ENCODE measurements at places on chromosomes 1 and 21.

GRCh38 chr1:161817176-161817730, 51.1 kb downstream of the ATF6 start:
- no peak for DNase-seq

DNA sequence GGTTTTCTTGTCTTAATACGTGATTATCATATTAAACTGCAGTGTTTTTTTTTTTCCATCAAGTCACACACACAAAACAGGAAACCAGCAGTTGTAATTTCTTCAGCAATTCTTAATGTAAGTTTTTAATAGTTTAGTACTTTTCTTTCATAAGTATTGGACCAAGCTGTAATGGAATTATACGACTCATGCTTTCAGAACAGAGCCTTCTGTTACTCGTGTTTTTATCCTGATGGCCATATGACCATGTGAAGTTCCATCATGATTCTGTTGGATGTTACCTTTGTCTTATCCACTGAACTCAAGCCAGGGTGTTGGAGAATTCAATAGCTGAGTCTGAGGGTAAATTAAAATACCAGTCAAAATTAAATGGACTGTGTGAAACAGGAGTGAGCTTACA, 72.0 kb upstream of the S1PR1 start:
- DNase-seq: no peak

- no peak for DNase-seq
Observed at GRCh38 chr1:172269084-172269483, 151.4 kb upstream of the C1orf105 start.

DNA sequence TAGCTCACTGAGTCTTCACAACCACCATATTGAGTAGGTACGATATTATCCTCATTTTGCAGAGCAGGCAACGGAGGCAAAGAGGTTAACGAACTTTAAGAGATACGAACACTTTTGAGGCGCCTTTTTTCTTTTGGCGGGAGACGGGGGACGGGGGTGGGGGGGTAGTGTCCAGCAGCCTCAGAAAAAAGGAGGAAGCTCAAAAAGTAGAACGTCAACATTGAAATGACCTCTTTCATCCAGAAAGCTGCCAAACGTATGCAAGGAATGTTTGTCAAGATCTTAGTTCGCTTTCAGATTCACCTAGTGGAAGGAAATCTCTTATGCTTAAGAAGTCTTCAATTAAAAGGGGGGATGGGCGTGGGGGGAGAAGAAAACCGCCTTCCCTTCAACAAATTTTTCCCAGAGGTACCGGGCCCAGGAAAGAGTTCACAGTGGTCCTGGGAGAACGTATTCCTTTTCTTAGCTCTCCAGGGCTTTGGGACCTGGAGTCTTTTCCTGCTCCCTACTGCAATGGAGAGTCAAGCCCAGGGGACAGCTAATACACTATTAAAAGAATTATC, 1.1 kb upstream of the PCAT6 start:
- no peak for DNase-seq

DNA sequence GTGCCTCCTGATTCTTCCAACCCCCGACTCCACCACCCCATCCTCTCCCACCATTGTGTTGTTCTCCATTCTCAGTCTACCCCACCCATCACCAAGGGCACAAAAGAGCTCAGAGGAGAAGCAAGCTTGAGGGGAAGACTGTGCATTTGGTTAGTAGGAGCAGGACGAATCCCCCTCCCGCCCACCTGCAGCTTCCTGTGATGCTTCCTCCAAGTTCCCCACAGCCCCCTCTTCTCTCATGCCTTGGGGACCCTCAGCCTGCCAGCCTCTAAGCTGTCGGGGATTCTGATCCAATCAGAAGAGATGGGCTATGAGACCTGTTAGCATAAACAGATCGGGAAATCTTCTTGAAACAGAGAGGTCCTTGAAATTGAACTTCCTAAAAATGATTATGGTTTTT, 22.2 kb upstream of the CAPZB start:
- DNase-seq: no peak

GRCh38 chr1:24875257-24875656, 54.8 kb downstream of the RUNX3 start:
- DNase-seq: no peak

- no peak for DNase-seq
Observed at GRCh38 chr1:220386494-220387195, 114.4 kb upstream of the RAB3GAP2 start.

DNA sequence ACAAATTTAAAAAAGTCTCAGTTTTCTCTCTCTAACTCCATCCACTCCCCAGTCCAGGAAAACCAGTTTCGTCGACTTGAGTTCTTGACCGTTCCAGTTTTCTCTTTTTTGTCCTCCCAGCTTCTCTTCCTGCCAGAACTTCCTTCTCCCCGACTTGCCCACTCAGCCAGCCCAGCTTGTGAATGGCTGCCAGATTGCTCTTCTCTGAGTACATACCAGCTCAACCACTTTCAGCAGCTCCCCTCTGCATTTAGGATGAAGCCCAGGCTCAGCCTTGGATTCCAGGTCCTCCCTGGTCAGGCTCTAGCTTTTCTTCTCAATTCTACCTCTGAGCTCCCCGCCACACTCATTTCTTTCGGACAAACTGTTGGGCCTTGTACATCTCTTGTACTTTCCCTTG, 1.4 kb downstream of the DIO1 start:
- DNase-seq: no peak

DNA sequence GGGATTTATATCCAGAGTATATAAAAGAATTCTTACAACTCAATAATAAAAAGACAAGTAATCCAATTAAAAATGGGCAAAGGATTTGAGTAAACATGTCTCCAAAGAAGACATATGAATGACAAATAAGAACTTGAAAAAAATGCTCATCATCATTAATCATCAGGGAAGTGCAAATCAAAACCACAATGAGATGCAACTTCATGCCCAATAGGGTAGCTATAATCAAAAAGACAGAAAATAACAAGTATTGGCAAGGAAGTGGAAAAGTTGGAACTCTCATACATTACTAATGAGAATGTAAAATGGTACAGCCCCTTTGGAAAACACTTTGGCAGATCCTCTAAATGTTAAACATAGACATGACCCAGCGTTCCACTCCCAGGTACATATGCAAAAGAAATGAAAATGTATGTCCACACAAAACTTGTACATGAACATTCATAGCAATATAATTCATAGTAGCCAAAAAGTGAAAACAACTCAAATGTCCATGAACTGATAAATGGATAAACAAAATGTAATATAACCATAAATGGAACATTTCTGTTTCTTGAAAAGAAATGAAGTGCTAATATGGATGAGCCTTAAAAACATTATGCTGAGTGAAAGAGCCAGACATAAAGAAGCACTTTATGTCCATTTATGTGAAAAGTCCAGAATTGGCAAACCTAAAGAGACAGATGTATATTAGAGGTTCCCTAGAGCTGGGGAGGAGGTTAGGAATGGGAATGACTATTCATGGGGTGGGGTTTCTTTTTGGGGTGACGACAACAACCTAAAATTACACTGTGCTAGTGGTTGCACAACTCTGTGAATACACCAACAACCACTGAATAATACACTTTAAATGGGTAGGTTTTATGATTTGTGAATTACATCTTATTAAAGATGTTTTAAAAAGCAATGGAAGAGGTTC, 259.7 kb downstream of the RHOU start:
- DNase-seq: no peak

DNA sequence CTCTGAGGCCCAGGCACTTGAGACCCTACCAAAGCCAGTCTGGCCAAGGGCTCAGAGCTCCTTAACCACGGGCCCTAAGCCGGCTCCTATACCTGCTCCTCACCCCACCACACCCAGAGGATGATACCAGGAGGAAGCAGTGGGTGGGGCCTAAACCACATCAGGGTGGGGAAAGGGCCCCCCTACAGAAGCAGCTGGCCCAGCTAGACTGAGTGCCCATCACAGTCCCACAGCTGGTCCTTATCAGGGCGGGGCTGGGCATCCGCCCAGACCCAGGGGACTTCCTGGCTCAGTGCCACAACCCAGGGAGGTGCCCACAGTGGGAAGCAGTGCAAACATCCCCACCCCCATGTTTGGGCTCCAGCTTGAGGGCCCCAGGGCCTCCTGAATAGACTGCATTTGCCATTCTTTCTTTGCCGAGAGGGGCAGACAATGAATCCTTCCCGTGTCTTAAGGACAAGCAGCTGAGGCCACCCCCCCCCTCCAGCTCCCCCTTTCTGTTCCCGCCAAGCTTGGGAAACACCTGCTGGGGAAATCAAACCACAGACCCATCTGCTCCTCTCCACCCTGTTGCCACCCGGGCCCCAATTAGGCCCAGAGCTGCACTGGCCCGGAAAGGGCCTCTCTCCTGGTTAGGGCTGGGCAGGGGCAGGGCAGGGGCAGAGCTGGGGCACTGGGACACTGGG, 6.2 kb downstream of the E2F2 start:
- DNase-seq: no peak

DNA sequence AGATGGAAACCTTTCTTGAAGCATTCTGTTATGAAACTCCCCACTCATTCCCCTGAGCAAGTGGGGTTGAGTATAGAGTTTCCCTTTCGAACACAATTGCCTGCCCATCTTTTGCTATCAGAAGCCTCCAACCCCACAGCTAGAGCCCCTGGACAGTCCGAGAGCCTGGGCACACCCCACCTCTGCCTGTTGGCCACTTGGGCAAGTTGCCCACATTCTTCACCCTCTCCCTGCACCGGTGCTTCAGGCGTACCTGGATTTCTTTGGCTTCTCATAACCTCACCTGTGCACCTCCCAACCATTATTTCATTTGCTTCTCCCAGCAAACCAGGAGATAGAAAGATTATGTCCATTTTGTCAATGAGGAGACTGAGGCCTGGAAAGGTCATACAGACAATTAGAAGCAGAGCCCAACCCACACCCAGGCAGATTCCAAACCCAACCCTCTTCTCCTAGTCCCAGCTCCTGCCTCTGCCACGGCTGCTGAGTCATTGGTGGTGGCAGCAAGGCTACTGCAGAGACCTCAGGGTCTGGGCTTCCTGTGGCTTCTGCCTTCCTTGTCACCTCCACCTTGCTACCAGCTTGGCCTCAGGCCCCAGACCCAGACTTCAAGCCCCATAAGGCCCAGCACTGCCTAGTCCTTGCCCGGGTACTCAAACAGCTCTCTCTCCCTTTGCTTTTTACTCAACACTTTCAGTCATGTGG, 118.7 kb upstream of the ZBTB40 start:
- DNase-seq: no peak

DNA sequence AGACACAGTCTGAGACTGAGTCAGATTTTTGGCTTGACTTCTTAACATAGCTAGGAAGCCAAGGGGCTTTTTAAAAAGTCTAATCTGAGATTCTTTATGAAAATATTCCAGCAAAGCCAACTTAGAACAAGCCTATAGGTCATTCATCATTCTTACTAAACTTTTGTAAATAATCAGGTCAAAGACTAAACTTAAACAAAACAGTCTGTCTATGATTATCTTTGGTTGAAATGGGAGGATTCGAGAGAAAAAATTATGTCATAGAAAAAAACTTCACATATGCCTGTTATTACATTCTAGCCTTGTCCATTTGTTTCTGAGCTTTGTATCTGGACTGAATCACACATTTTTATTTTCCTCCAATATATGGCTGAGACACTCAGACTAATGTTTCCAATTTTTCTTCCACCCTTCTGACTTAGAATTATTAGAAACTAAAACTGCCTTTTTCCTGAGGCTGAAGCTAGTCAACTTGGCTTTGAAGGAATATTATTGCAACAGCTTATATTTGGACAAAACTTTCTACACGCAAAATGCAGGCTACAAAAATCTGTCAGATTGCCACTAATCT, 83.3 kb downstream of the ETS2 start:
- peak; percentile 51 for DNase-seq

- no peak for DNase-seq
Observed at GRCh38 chr1:162074276-162075005, 5.0 kb downstream of the NOS1AP start.

GRCh38 chr1:41955461-41956159, 36.9 kb upstream of the HIVEP3 start:
- DNase-seq: peak; percentile 38

- no peak for DNase-seq
Observed at GRCh38 chr1:232904566-232904965, 45.8 kb upstream of the NTPCR start.

DNA sequence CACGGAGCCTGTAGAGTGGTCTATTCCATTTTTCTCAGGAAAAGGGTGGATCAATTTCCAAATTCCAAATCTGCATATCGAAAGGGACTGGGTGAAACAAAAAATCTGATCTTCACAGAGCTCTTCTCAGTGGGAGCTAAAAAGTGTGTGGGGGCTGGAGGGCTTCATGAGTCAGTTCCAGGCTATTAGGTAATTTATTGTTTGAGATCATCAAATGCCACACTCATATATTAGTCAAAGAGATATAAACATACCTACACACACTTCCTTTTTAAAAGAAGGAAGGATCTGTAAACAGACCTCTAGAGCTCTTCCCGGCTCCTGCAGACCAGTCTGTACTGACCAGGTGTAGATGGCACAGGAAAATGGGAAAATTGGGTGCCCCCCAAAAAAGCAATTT, 175.4 kb downstream of the ZBTB18 start:
- no peak for DNase-seq
